ENCODE measurements at places on chromosomes 2 and 18.

GRCh38 chr2:96762529-96763311 lies 2.0 kb downstream of the CNNM4 start:
- no peak for DNase-seq

DNA sequence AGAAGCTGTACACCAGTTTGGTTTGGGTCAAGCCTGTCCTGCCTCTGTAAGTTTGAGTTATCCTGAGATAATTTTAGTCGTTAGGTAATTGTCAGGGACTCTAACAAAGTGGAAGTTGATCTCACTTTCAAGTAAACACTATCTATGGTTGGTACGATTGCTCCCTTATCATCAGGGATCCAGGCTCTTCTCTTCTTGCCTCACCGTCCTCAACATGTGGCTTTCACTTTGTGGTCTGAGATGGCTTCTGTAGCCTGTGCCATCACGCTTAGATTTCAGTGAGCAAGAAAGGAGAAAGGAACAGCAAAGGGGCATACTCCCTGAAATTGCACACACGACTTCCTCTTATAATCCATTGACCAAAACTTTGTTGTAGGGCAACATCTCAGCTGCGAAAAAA lies 115.6 kb downstream of the CTAGE1 start:
- DNase-seq, result no peak

DNA sequence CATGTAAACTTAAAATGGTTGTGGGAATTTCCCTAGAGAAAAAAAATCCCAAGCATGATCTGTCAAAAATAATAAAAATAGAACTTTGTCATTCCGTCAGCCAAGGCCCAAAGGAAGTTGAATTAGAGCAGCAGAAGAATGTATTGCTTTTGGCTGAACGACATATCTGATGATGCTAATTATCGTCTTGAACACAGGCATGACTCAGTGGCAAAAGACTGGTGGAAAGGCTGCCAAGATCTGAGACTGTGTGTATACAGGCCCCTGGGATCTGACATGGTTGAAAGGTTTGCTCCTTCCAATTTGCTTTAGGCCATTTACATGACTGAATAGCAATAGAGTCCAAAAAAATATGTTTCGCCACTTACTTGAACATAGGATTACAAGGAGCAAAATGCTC lies 1057.1 kb upstream of the CRIM1 start:
- DNase-seq, result no peak

DNA sequence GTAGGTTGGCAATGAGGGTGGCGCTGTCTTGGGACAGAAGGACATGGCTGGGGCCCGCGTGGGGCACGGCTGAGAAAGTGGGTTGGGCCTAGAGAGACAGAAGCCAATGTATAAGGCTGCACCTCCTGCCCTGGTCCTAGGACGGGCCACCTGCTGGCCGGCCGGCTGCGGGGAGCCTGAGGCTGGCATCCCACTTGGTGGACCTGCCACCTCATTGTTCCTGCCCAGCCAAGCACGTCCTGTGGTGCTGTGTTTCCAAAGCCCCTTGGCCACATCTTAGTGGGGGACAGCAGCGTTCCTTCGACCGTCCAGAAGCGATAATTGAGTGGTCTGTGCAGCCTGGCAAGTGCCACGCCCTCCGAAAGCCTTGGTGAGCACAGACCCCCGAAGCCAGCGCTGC lies 223.9 kb downstream of the LDLRAD4 start:
- no peak for DNase-seq

DNA sequence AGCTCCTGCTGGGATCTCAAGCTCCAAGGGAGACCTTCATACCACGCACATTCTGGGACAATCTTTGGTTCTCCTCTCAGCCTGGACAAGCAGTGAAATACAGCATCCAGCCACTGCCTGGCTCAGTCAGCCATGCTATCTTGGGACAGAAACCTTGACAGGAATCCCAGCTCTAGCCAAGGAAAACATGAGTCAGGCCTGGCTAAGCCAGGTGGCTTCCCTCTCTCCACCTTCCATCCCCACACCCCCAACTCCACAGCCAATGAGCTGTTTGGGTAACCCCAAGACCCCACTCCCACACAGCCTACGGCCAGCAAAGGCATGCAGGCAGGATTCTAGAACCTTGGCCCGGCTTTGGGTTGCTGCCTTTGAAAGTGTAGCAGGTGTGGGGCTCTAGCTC lies 64.9 kb downstream of the MCFD2 start:
- DNase-seq, result no peak

DNA sequence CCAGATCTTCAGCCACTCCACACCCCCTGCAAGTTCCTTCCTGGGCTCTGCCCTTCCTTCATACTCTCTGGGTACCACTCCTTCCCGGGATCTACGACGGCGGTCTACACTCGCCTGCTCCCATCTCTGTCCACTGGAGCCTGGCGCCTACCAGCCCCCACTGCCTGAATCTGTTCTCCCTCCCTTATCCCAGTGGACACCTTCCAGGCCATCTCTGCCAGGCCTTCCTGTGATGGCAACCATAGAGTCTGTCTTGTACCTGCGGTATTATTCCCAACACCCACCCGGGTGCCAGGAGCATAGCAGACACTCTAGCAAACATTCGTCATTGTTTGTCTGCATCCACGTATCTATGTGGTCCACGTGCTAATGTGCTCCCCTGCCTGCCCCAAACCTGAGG lies 140.9 kb downstream of the ZFP36L2 start:
- no peak for DNase-seq

DNA sequence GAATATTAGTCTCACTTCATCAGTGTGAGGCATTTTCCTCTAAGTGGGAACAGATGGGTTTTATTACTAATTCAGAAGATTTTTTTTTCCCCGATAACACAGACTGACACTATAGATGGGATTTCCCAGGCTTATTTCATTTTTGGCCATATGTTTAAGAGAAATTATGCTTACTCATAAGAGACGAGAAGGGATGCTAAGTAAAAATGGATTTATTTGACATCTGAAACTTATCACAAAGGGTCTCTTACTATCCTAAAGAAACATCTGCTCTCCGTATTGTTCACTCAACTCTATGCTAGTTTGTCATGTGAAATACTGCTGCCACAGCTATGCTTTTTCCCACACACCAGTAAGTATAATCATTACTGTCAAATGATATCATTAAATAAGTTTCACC lies 1476.3 kb downstream of the LRP1B start:
- DNase-seq, result no peak

DNA sequence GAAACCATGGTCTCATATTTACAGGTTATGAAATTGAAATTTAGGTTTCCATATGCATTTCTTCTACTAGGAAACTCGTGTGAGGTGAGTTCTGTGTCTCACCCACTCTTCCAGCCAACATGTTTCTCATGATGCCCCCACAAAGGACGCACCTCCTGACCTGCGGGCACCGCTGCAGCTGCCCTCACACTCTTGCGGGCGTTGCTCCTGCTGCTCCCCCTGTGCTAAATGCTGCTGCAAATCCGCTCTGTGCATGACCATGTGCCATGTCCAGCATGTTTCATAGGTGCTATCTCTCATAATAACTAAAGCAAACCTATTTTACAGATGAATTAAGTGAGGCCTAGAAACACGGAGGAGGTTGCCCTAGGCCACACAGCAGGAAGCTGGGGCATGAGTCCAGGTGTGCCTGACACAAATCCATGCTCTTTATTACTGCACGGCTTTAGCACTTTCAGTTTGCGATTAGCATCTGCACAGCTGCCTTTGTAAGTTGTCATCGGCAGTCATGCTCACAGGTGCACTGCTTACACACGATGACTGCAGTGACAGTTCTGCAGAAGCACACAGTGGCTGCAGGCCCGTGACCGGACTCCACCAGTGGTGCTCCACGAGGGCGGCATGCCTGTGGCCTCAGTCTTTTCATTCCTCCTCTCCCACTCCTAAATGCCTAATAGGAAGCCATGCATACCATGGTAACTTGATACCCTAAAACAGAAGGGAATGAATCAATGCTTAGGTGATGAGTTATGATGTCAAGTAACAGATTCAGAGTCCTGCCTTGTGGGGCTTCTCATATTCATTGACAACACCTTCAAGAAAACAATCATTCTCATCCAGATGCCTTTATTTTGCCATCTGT lies 14.9 kb upstream of the GALR1 start:
- no peak for DNase-seq

GRCh38 chr2:74554820-74555531 lies 456 bp downstream of the DOK1 start:
- peak; percentile 51 for DNase-seq

DNA sequence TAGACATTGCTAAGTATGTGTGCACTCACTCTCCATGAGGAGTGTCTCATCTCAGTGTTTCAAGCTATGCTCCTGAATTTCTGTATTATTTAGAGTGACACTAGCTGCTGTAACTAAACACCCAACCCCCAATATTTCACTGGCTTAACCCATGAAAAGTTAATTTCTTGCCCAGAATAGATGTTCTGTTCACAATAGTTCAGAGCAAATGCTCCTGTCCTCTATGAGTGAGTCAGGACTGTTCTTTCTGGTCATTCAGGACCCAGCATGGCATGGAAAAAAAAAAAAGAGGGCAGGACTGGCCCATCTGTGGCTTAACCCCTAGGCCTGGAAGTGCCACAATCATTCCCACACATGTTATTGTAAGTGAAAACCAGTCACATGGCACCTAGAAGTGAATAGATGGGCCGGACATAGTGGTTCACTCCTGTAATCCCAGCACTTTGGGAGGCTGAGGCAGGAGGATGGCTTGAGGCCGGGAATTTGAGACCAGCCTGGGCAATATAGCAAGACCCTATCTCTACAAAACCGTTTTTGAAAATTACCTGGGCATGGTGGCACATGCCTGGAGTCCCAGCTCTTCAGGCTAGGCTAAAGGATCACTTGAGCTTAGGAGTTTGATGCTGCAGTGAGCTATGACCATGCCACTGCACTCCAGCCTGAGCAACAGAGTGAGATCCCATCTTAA lies 663.6 kb downstream of the IRS1 start:
- no peak for DNase-seq

GRCh38 chr2:95077861-95078603 lies 43.6 kb downstream of the MRPS5 start:
- no peak for DNase-seq

DNA sequence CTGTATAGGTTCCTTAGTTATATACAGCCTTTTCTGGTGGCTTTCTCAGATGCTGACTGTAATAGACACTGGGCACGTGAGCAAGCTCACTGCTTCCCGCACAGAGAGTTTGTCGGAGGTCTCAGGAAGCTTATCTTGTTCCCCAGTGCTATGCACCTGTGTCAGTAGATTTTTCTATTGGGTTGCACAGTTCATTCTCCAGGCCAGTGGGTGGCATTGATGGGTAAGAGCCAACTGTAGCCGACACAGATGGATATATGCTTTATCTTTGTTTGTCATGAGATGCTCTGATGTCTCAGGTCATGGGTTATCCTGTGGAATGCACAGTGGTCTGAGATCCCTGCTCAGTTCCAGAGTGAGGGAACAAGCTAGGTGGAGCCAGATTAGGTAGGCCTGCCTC lies 293.0 kb downstream of the GRB14 start:
- DNase-seq, result no peak

- DNase-seq, result no peak
These were observed 5.6 kb downstream of the PHLPP1 start for GRCh38 chr18:62720766-62721613.

- peak; percentile 11 for DNase-seq
These were observed at the start of gene SPTBN1 for GRCh38 chr2:54455563-54456361. SPTBN1 (plus strand) TSS chr2:54456327; CDS start chr2:54526419, 70,092 bp downstream.

DNA sequence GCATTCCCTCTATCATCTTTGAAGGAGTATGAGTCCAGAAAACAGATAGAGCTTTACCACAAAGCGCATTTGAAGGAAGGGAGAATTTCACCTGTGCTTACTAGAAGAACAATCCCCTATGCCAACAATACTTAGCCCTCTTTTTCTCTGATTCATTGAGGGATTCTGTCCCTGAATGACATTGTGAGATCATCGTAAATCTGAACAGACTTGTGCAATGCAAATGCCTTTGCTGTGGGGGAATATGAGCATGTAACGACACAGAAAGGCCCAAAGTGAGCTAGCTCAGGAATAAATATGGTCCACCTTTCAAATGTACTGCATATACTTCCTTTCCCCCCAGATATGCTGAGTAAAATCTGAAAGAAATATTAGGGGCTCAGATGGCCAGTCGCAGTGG lies 67.6 kb downstream of the SCN1A start:
- no peak for DNase-seq

GRCh38 chr2:134190062-134190806 lies 63.6 kb upstream of the MGAT5 start:
- DNase-seq, result no peak

DNA sequence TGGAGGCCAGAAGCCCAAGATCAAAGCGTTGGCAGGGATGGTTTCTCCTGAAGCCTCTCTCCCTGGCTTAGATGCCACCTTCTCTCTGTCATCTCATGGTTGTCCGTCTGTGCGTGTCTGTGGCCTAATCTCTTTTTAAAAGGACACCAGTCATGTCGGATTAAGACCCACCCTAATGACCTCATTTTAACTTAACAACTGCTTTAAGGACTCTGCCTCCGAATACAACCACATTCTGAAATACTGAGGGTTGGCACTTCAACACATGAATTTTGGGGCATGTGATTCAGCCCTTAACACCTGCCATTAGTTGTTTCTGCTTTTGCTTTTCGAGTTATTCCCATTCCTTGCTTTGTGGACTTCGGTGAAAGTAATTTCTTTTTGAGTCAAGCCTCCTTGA lies 97.8 kb upstream of the SMIM21 start:
- no peak for DNase-seq

- no peak for DNase-seq
These were observed 261.8 kb upstream of the RAB6C start for GRCh38 chr2:129717560-129718130.

- no peak for DNase-seq
These were observed 67.3 kb downstream of the TWIST2 start for GRCh38 chr2:238915196-238915595.

- no peak for DNase-seq
These were observed 41.6 kb upstream of the ST3GAL5 start for GRCh38 chr2:85930129-85931124.

Measured in stimulated activated CD4-positive, alpha-beta T cell treated with anti-CD3 and anti-CD28 coated beads, Interleukin-4, amount 100 ng/mL, for 1 hour (primary cell).